ENCODE measurements at places on chromosomes 1 and 21. TPM values are rescaled to one million over a fixed set of nuclear protein-coding genes. Genes with fewer than 3 reads are reported as not detected.

SPTA1 gene
- 0.03 TPM for total RNA-seq

MECR gene
- total RNA-seq: 19.5 TPM

CD1C gene
- total RNA-seq: not detected

LCE1D gene
- not detected for total RNA-seq

SHISA4 gene
- total RNA-seq: 34.1 TPM

PKP1 gene
- not detected for total RNA-seq

IGSF3 gene
- total RNA-seq: 33.2 TPM

HCRTR1 gene
- not detected for total RNA-seq

FCRL4 gene
- total RNA-seq: not detected

DENND2C gene
- 1.1 TPM for total RNA-seq

NKAIN1 gene
- 5.1 TPM for total RNA-seq

PPFIA4 gene
- 4.8 TPM for total RNA-seq

SLC30A10 gene
- not detected for total RNA-seq

Data from SK-MEL-5 (cell line).